Muscle of leg (tissue), 16 donors: ENCODE measurements at places on chromosomes 13 and 19. TPM values are rescaled to one million over a fixed set of nuclear protein-coding genes. Genes with fewer than 3 reads are reported as not detected.

The FXYD1 gene
- 195 TPM for polyA plus RNA-seq

The GNA15 gene
- 2.0 TPM for polyA plus RNA-seq

The ZGLP1 gene
- 5.6 TPM for polyA plus RNA-seq

The TPP2 gene
- polyA plus RNA-seq: 57.6 TPM
